ENCODE measurements at places on chromosomes 7 and 10.

DNA sequence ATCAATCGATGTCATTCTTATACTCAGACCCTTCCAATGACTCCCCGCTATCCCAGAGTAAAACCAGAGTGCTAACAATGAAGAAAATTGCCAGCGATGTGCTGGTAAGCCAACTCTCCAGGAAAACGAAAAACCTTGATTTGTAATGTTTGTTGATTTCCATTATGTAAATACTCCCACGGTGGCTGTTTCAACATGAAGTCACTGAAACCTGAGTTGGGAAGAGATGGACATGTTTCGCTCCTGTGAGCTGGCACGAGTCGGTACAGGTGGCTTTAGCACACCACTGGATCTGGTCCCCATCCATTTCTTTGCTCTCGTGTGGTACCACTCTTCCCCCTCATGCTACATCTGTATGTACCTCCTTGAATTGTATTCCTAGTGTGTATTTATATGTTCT is 52.9 kb downstream of the AP3M1 start:
- DNase-seq: no peak

DNA sequence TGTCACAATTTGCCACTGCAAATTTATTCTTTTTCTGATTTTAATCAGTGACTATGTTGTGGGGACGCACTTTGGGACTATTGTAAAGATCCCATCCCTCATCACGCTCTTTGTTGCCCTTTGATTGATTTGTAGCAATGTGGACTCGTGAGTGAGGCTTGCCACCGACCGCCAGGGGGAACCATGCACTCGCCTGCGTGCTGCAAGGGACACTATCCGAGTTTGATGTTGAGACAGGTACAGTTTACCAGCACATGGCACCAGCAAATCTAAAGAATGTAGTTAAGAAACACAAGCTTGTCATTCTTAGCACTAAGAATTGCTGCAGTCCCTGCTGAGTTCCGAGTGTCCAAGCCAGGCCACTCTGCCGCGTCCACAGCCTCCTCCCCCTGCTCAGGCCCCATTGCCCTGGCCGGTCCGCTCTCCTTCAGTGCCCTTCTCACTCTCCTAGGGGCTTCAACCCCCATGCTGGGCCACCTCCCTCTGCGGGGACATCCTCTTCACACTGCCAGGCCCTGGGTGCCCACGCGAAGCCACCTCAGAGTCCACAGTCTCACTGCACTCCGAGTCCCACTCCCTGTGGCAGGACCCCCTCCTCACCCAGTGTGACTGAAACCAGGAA is 2.0 kb upstream of the SFTPA2 start:
- DNase-seq: peak; percentile 26

DNA sequence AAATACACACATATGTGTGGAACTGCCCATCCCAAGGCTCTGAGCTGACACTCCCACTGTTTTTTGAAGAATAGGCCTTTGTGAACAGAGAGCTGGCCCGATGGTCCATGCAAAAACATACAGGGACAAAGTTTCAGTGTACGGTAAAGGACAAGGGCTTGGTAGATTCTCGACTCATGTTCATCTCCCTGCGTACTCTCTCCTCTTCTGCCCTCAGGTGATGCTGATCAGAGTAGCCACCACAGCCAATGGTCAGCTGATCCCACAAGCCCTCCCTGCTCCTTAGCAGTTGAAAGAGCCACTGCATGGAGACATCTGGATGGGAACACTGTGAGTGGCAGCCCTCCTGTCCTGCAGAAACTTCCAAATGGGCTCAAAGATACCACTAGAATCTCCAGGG is 23.1 kb upstream of the C10orf71 start:
- no peak for DNase-seq

- no peak for DNase-seq
These were observed 5.7 kb downstream of the ARPC1B start for GRCh38 chr7:99380032-99380822.

- DNase-seq: no peak
These were observed 51.8 kb upstream of the SLC35G1 start for GRCh38 chr10:93841961-93842360.

DNA sequence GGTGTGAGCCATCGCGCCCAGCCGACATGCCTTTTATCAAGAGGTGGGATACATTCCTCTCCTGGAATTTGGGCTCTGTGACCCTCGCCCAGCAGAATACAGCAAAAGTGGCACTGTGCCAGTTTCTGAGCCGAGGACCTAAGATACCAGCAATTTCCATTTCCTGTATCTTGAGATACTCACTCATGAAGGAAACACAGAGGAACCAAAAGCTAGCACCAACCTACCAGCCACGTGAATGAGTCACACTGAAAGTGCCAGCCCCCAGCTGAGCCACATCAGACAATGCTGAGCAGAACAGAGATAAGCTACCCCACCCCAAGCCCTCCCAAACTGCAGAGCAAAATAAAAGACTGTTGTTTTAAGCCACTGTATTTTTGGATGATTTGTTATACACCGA is 56.3 kb downstream of the CACUL1 start:
- peak; percentile 58 for DNase-seq

GRCh38 chr10:131850383-131850870 is 50.4 kb upstream of the PPP2R2D start:
- no peak for DNase-seq

DNA sequence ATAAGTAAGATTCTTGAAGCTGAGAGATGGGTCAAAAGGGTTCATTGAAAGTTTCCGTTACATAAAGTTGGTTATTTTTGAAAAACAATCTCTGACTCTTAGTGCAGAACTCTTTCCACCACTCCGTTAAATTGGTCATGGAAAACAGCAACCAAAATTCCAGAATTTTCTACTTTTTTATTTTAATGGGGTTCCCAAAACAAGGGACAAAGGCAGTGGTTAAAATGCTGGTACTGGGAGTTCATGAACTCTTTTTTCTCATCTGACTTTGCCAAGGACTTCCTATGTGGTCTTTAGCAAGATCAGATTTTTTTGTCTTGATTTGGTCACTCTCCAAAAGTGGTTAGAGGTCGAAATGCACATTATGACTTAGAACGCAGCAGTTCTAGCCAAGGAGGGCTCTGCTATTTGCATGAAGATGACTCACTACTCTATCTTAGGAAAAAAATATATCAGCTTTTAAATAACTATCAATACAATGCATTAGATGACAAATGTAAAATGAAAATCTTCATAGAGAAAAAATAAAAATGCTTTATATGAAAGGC is 145.7 kb downstream of the REEP3 start:
- DNase-seq: no peak

GRCh38 chr7:128132426-128133069 is 101.3 kb upstream of the LRRC4 start:
- no peak for DNase-seq

DNA sequence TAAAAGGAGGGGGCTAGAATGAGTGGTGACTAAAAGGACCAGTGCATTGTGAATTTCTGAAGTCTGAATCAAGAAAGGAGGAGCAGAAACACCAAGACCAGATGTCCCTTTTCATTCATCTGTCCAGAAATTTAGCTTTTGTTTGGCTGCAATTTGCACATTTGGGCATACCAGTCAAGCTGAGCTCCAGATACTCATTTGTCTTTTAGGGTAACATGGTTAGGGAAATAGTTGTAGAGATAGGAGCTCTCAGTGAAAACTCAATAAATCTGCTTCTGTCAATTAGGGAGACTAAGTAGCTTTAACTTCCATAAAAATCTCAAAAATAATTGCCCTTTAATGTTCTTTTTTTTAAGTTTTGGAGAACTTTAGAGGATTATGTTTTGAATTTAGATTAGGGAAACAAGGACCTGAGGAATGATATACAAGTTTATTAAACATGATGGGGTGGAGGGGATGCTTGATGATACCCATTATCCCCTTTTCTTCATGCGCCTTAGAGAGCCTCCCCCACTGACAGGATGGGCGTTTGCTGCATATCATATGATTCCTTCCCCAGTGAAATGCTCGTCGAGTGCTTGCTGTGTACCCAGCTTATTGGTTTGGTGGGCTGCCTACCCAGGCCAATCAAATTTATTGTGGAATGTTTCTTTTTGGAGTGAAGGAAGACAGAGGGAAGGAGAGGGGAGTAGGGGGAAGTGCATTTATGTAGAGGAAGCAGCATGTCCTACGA is 50.7 kb upstream of the RPA3 start:
- DNase-seq: no peak

GRCh38 chr10:33532901-33533300 is 198.4 kb upstream of the NRP1 start:
- no peak for DNase-seq

DNA sequence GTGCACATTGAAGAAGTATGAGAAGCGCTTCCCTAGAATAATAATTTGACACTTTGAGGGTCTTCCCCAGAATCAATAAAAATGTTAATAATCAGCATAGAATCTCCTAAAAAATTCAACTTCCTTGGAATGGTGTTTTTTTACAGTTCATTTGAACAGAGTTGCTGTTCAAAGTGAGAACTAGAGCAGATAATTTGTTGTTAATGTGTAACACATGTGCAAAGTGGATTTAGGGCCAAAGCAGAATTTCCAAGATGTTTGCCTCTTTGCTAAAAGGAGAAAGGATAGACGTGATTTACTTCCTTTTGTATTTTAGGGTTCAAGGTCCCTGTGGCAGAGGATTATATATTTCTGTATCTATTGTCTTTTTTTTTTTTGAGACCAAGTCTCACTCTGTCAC is 73.8 kb downstream of the ZNF277 start:
- no peak for DNase-seq

DNA sequence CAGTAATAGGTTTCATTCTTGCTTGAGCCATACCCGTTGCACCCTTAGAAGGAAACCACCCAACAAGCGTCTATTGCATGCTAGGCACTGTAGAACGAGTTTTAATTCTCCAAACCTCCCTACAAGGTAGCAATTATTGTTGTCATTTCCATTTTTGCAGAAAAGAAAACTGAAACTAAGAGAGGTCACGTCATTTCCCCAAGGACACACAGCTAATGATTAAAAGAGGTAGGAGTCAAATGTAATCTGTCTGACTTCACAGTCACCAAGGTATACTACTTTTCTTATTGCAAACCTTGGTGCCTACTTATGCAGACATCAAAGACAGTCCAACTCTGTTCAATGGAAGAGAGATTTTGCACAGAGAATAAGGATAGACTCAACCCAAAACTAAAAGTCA is 49.1 kb upstream of the C1QL3 start:
- no peak for DNase-seq

DNA sequence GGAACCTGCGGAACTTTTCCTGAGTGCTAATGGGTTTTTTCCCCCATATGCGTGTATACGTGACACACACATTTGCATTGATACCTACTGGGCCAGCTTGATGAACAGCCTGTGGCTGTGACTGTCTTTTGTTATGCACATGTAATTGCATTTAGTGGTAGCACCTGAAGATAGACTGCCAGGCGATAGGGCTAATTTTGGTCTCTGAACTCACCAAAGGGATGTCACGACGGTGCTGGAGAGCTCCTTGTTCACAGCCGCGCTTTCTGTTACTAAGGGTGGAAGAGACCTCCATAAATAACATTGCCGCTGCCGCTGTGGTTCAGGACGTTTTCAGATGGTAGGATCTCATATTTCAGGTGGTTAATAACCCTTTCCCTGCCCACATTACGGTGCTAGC is 133.2 kb downstream of the CAMK1D start:
- DNase-seq: no peak

DNA sequence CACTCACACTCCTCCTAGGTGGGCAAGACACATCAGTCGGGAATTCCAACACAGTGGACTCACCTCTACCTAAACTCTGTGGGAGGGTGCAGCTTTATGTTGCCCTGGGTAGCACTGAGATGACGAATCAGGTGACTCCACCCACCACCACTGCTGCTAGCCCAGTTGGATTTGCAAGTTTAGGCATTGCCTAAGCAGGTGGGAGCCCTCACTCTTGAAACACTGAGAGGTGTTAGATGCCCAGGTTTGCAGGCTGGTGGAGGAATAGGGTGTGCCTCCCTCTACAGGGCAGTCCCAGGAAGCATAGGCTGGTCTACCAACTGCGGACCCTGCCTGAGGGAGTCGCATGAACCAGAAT is 708.9 kb downstream of the POM121L12 start:
- DNase-seq: no peak

GRCh38 chr10:30160271-30160982 is 101.0 kb upstream of the JCAD start:
- no peak for DNase-seq

DNA sequence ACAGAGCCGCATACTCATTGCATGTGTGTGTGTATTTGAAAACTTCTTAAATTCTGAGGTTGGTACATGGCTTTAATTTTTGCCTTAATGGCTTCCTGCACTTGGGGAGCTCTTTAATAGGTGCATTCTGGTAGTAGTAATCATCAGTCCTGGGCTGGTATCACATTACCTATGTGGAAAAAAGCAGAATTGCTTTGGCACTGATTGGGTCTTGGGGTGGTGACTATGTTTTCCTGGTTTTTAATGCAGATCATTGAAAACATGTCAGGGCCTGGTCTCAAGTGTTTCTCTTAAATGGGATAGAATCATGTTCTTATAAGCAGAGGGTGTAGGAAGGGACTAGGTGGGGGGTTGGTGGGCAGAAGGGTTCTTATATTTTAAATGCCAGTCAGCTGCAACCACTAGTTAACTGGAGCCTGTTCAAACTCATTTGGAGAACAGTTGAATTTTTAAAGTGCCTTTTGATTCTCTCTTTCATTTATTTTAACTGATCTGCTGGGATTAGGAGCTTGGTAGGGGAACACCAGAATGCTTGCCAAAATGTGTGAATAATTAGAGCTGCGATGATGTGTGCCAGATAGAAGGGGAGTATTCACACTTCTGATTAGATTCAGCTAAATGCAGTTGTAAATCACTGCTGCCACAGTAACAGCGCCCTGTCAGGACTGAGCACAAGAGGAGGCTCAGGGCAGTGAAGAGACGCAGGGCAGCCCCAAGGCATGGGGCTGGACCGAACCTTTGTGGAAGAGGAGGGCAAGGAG is 633.5 kb upstream of the GALNT17 start:
- DNase-seq: no peak

DNA sequence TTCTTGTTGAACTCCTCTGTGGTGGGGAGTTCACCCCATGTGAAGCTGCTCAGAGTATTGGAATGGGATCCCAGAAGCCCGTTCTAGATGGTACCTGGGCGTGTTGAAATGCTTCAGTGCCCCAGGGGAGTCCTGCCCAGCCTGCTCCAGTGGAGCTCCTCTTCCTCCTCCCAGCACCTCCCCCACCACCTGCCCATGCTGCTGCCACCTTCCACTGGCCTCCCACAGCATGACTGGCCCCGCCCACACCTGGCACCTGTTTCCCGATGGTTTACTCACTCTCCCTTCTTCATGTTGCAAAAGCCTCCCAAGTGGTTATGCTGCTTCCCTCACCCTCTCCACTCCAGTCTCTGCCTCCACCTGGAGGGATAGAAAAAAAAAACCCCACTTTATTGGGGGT is 32.2 kb upstream of the PCBD1 start:
- no peak for DNase-seq

- DNase-seq: no peak
These were observed 1.3 kb upstream of the ITPRIP start for GRCh38 chr10:104339469-104340110.
